ENCODE measurements at places on chromosomes 2 and 18. TPM values are rescaled to one million over a fixed set of nuclear protein-coding genes. Genes with fewer than 3 reads are reported as not detected.
A peak's percentile ranks its signal among the peaks of the same experiment; 100 is the strongest.

The CRYGD gene
- total RNA-seq, result not detected

DNA sequence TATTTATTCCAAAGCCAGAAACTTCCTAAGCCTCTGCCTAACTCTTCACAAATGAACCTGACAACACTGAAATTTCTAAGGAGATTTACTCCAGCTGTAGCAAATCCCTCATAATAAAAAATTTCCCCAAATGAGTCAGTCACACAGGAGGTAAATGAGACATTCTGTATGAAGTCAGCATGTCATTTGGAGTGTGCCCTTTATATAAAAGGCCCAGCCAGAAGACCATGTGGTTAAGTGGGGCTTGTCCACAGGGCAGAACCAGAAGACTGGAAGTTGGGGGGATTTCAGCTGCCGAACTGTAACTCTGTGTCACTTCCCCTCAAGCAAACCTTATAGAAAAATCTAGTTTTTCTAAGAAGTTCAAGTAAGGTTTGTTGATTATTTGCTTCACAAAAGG, 30.2 kb downstream of the NRP2 start:
- no peak for DNase-seq
- H3K36me3 ChIP-seq, result no peaks in the 10 kb centered on the region
- no peak overlapping the region for H3K4me3 ChIP-seq
- H3K4me1 ChIP-seq, result peaks cover 6% of the 10 kb centered on the region
- H3K27ac ChIP-seq, result no peak overlapping the region

The GCG gene
- total RNA-seq, result not detected

The CNTNAP5 gene
- total RNA-seq, result not detected

- H3K27me3 ChIP-seq, result peaks cover 16% of the 10 kb centered on the region
- H3K36me3 ChIP-seq, result no peaks in the 10 kb centered on the region
- peaks cover 2% of the 10 kb centered on the region for H3K4me1 ChIP-seq
- no peak overlapping the region for H3K4me3 ChIP-seq
- DNase-seq, result no peak
These were observed 38.6 kb downstream of the ACOXL start for GRCh38 chr2:110770959-110771431.

DNA sequence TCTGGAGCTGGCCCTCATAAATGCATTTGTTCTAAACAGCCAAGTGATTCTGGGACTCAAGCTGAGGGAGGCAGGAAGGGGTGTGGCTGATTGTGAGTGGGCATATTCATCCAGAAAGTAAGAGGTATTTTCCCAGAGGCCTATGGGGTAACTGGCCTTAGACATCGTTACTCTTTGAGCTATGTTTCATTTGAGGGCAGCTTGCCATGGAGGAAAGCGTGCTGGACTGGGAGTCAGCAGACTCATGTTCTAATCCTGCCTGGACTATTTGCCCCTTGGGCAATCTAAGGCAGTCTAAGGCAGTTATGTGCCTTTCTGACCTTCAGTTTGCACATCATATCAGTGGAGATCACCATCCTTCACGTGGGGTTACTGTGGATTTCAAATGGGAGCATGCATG, 93.5 kb upstream of the SLC14A2 start:
- peaks cover 3% of the 10 kb centered on the region for H3K27me3 ChIP-seq
- no peak overlapping the region for H3K27ac ChIP-seq
- H3K4me1 ChIP-seq, result no peaks in the 10 kb centered on the region
- peak; percentile 16 for DNase-seq
- no peak overlapping the region for H3K4me3 ChIP-seq
- H3K36me3 ChIP-seq, result no peaks in the 10 kb centered on the region

DNA sequence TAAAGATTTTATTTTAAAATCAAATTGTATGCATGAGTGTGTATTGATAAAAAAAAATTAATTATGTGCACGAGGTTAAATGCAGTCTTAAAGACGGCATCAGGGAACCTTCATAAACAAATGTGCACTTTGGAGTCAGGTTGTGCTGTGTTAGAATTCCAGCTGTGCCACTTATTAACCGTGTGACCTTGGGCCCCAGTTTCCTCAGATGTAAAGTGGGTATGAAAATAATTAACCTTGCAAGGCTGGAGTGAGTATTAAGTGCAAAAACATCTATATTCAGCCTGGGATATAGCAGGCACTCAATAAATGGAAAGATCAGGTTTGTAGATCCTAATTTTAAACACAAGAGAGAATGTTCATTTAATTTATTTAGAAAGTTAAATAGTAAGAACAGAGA, 14.5 kb upstream of the MYCN start:
- H3K27me3 ChIP-seq, result peaks cover 9% of the 10 kb centered on the region
- no peak for DNase-seq
- no peak overlapping the region for H3K4me3 ChIP-seq
- no peaks in the 10 kb centered on the region for H3K36me3 ChIP-seq
- no peak overlapping the region for H3K27ac ChIP-seq

GRCh38 chr2:103249462-103249861, 487.6 kb downstream of the TMEM182 start:
- H3K36me3 ChIP-seq, result no peaks in the 10 kb centered on the region
- no peak overlapping the region for H3K4me3 ChIP-seq
- no peaks in the 10 kb centered on the region for H3K4me1 ChIP-seq
- no peak overlapping the region for H3K27ac ChIP-seq
- H3K27me3 ChIP-seq, result no peaks in the 10 kb centered on the region
- no peak for DNase-seq

GRCh38 chr2:113278073-113278741, 514 bp downstream of the PAX8 start:
- peaks cover 22% of the 10 kb centered on the region for H3K4me1 ChIP-seq
- no peak overlapping the region for H3K4me3 ChIP-seq
- no peaks in the 10 kb centered on the region for H3K36me3 ChIP-seq
- DNase-seq, result no peak
- no peak overlapping the region for H3K27ac ChIP-seq

The MATN3 gene
- not detected for total RNA-seq

DNA sequence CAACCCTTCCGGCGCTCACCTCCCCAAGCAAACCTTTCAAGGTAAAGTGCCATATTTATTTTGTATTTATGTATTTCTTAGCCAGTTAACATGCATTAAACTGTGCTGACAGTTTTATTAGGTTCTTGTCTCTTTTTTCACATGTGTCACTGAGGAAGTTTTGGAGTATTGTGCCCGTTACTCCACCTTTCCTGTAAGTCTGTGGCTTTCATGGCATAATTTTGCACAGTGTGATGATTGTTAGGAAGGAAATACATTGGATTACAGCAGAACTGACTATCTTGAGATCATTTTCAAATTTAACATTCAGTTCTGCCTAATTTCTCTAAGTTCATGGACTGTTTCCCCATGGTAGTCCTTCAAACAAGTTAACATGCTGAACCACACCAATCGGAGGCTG, 67.7 kb downstream of the COLEC12 start:
- no peaks in the 10 kb centered on the region for H3K4me1 ChIP-seq
- no peak for DNase-seq
- no peaks in the 10 kb centered on the region for H3K36me3 ChIP-seq
- H3K27me3 ChIP-seq, result peaks cover 4% of the 10 kb centered on the region
- no peak overlapping the region for H3K27ac ChIP-seq

DNA sequence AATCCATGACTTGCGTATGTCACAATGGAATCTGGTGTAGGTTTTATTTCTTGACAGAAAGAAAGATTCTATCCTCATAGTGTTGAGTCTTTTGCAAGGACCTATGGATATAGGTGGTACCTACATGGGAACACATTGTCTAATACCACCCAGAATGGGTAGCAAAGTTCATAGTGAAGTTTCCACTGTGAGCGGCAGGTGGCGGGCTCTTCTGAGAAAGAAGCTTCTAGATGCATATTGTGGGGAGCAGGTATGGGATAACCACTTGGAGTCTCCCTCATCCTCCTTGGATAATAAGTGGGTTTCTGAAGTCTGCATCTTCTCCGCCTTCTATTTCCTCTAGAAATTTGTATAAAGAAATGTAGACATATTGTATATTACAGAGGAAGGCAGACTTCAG, 44.9 kb downstream of the LINC00305 start:
- H3K4me3 ChIP-seq, result no peak overlapping the region
- H3K4me1 ChIP-seq, result no peaks in the 10 kb centered on the region
- DNase-seq, result no peak
- no peaks in the 10 kb centered on the region for H3K36me3 ChIP-seq
- H3K27ac ChIP-seq, result no peak overlapping the region

DNA sequence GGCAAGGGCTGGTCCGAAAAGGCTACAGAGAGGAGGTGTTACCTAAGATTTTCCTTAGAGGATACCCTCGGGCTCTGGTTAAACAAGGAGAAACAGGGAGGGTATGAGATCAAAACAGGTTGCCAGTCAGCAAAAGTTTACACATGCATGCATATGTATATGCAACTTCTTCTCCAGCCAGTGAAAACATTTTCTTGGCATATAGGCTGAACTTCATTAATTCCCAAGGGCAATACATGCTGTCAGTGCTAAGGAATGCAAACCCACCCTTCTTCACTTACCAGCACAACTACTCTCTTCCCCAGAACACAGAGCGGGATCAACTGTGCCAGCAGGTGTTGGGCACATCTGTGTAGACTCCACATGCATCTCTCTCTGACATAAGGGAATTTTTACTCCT, 176.0 kb downstream of the GFPT1 start:
- no peaks in the 10 kb centered on the region for H3K36me3 ChIP-seq
- no peak overlapping the region for H3K27ac ChIP-seq
- no peak for DNase-seq

- no peak overlapping the region for H3K4me3 ChIP-seq
- H3K36me3 ChIP-seq, result no peaks in the 10 kb centered on the region
- peaks cover 4% of the 10 kb centered on the region for H3K27me3 ChIP-seq
- no peak overlapping the region for H3K27ac ChIP-seq
- DNase-seq, result no peak
These were observed 113.6 kb downstream of the ADCYAP1 start for GRCh38 chr18:1018181-1018681.

The GALNT13 gene
- not detected for total RNA-seq

The PLCL1 gene
- total RNA-seq, result 3.3 TPM

DNA sequence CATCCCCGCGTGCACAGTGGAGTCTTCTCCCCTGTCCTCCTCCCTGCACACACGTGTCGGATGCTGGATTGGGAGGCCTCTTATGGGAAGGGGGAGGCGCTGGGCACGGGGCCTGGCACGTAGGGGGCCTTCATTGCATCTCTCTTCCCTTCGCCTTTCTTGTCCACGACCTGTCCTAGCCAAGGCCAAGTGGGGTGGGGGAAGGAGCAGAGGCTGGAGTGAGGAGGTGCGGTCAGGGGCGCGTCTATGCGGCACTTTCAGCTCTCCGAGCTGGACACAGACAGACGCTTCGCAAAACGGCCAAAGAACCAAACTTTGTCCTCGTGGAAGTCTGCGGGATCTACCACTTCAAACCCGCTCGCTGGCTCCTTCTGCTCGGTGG, 13.4 kb downstream of the ALPG start:
- no peak overlapping the region for H3K27ac ChIP-seq
- peaks cover 38% of the 10 kb centered on the region for H3K27me3 ChIP-seq

DNA sequence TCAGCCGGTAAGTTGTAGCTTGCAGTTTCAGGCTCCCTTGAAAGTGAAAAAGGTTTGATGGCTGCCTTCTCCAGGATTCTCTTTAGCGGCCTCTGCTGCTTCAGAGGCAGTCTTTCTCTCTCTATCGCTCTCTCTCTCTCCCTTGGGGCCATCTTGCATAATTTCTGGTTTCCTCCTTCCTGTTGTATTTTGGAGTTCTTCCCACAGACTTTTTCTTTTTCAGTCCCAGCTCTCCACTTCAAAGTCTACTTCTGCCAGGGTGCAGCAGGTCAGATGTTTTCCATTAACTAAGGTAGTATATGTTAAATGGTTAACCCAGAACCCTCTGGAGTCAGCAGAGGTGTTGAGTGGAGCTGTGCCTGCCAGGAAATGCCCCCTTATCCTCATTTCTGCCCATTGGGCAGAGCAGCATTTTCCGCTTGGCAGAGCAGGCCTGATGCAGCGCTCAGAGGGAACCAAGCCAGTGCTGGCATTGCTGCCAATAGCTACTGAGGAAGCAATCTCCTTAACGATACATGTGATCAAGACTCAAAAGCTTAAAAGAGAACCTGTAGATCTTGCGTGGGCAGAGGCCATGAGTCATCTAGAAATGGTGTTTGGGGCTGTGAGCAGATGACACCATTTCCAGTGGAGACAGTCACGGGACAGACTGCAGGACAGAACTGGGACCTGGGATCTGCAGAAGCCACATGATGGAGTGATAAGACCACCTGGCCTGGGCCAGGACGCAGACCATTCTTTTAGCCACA, 20.8 kb downstream of the DBI start:
- peak; percentile 25 for DNase-seq
- H3K4me1 ChIP-seq, result peaks cover 6% of the 10 kb centered on the region
- no peak overlapping the region for H3K27ac ChIP-seq
- no peaks in the 10 kb centered on the region for H3K36me3 ChIP-seq
- no peak overlapping the region for H3K4me3 ChIP-seq

The LIMS4 gene
- total RNA-seq, result 1.1 TPM

DNA sequence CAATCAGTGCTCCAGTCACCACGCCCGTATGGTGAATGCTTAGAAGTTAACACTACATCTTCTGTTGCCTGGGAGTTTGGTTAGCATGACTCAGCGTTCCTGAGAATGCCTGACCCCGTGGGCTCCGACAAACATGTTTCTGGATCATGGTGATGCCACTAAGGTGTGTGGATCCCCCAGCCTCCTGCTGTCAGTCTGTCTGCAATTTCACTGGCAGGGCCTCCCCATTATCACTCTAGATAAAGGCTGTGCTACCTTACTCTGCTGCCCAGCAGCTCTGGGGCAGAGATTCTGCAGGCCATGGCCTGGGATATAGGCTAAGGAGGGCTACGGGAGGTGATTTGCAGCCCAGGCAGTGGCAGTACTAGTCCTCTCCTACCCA, 66.0 kb downstream of the STPG4 start:
- no peaks in the 10 kb centered on the region for H3K36me3 ChIP-seq
- H3K4me1 ChIP-seq, result peaks cover 5% of the 10 kb centered on the region
- H3K27ac ChIP-seq, result no peak overlapping the region

- peaks cover 3% of the 10 kb centered on the region for H3K27me3 ChIP-seq
- H3K4me1 ChIP-seq, result peaks cover 6% of the 10 kb centered on the region
- DNase-seq, result no peak
- H3K27ac ChIP-seq, result no peak overlapping the region
These were observed 24.9 kb upstream of the BZW1 start for GRCh38 chr2:200786826-200787225.

Measured in activated naive CD4-positive, alpha-beta T cell treated with anti-CD3 and anti-CD28 coated beads for 36 hours (primary cell).